ENCODE measurements at places on chromosomes 5 and 9. TPM values are rescaled to one million over a fixed set of nuclear protein-coding genes. Genes with fewer than 3 reads are reported as not detected.

- no peak for DNase-seq
Observed at GRCh38 chr5:169001394-169001793, 299.5 kb downstream of the SLIT3 start.

IFNK gene
- total RNA-seq, result not detected

DNA sequence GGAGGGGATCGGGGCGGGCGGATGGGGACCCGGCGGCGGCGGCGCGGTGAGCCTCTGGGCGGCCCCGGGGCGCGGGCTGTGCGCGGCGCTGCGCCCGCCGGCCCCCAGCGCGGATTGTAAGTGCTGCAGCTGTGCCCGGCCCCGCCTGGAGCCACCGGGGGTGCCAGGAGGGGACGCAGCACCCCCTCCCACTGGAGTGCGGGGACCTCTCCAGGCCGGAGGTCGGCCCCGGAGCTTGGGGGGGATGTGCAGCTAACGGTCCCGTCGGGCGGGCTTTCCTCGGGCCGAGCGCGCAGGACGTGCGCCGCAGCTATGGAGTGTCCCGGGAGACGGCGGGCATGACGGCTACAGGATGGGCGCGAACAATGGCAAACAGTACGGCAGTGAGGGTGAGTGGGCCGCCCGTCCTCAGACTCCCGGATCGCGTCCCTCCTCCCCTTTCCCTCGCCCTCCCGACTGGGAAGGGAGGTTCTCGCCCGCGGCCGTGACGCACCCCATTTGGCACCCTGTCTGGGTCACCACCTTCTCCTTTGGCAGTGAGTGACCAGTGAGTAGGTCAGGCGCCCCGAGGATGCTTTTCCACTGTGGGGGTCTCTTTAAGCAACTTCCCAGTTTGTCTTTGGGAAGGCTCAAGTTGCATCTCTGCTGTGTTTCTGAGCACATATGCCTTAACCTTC lies 483 bp downstream of the FBXL7 start:
- no peak for DNase-seq

GRCh38 chr5:149326611-149327010 lies 18.7 kb upstream of the GRPEL2 start:
- DNase-seq, result no peak

C5orf52 gene
- total RNA-seq, result not detected

IL31RA gene
- total RNA-seq, result not detected
